ENCODE measurements at places on chromosomes 6 and 20. TPM values are rescaled to one million over a fixed set of nuclear protein-coding genes. Genes with fewer than 3 reads are reported as not detected.

Gene C6orf52
- total RNA-seq: not detected

Gene ARMC12
- total RNA-seq: 0.57 TPM

Gene BFSP1
- 0.93 TPM for total RNA-seq

Gene SAMD10
- 1.1 TPM for total RNA-seq

Gene SLC35F1
- 1.2 TPM for total RNA-seq

Gene CCN5
- total RNA-seq: 342 TPM

Gene OXT
- not detected for total RNA-seq

Gene TREML2
- total RNA-seq: 0.28 TPM

Gene EPPIN
- total RNA-seq: not detected

Gene BPIFB4
- total RNA-seq: not detected

Gene KIAA0408
- 2.4 TPM for total RNA-seq

Gene TCP11
- not detected for total RNA-seq

Gene PRSS35
- total RNA-seq: 2.8 TPM

Gene WFDC10A
- not detected for total RNA-seq

Gene DEFB132
- not detected for total RNA-seq

Gene TUBB1
- total RNA-seq: 0.74 TPM

Gene RBPJL
- not detected for total RNA-seq

Gene VSX1
- not detected for total RNA-seq

Gene MOXD1
- 2.0 TPM for total RNA-seq

Gene DPPA5
- not detected for total RNA-seq

Gene COL19A1
- total RNA-seq: 0.14 TPM

Gene COX4I2
- total RNA-seq: 2.5 TPM

Gene CNKSR3
- 13.0 TPM for total RNA-seq

Gene GCNT2
- 1.9 TPM for total RNA-seq

Gene TGM6
- not detected for total RNA-seq

Gene HTR1E
- total RNA-seq: not detected

Gene CALHM6
- total RNA-seq: 5.4 TPM

Gene AKAP12
- 140 TPM for total RNA-seq

Gene RIN2
- 49.2 TPM for total RNA-seq

Gene APOM
- 1.2 TPM for total RNA-seq

Gene EGFL8
- 16.9 TPM for total RNA-seq

Gene KHDC1L
- total RNA-seq: not detected

Gene IL17F
- total RNA-seq: not detected

Gene HEY2
- total RNA-seq: 9.2 TPM

Gene SLC22A23
- 5.6 TPM for total RNA-seq

Gene ALDH5A1
- 4.0 TPM for total RNA-seq

Gene PKIB
- total RNA-seq: 1.8 TPM

Gene SLC32A1
- total RNA-seq: not detected

Gene NEDD9
- 166 TPM for total RNA-seq

Gene LPA
- not detected for total RNA-seq

Gene HLA-DQA2
- total RNA-seq: 1.1 TPM

Gene HAO1
- not detected for total RNA-seq

Gene TMEM244
- not detected for total RNA-seq

Gene OR2H1
- total RNA-seq: not detected

Gene PRL
- not detected for total RNA-seq

Gene SCGN
- total RNA-seq: not detected

Gene SNRNP48
- total RNA-seq: 10.0 TPM

Gene ISM1
- total RNA-seq: 25.8 TPM

Gene ME1
- total RNA-seq: 12.8 TPM

Gene NR2E1
- not detected for total RNA-seq

Gene PLA2G7
- total RNA-seq: 1.5 TPM

Gene OPN5
- total RNA-seq: not detected

Gene DNAAF9
- total RNA-seq: 29.0 TPM

Gene CD93
- total RNA-seq: 88.2 TPM

Gene HSPA1L
- total RNA-seq: 1.7 TPM

Gene PPIL6
- total RNA-seq: 1.9 TPM

Gene WFDC10B
- total RNA-seq: 0.48 TPM

Gene XKR7
- not detected for total RNA-seq

Gene PCSK2
- 0.32 TPM for total RNA-seq

Gene SYCP2
- total RNA-seq: 0.97 TPM
